ENCODE measurements at places on chromosomes 16 and 17.

DNA sequence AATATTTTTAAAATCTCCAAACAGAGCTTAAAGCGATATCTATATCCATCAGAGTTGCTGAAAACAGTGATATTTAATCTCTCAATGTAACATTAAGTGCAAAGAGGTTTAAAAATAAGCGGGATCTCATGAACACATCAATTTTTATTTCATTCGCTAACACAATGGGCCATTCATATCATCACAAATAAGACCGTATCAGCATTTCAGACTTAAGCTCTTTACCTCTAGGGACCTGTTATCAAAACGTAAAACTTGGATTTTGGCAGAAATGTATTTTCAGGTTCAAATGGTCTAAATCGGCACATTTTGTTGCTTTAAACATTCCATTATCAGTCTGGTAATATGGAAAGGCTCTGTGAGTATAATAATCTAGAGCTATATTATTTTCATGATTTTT, 77.9 kb downstream of the TOX3 start:
- DNase-seq: no peak

DNA sequence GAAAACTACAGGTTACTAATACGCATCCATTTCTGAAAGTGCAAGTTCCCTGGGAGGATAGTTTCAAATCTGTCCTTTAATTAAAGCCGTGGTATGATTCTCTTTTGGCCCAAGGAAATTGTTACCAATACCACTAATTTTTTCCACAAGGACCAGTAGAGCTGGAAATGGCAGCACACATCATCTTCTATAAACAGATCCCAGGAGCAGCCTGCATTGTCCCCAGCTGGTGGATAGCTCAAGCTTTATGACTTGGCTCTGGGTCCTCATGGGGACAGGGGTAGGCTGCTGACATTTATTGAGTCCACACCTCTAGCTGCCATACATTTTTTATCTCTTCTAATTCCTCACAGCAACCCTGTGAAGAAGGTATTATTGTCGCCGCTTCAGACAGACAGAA, 35.8 kb upstream of the BHLHA9 start:
- DNase-seq: no peak

DNA sequence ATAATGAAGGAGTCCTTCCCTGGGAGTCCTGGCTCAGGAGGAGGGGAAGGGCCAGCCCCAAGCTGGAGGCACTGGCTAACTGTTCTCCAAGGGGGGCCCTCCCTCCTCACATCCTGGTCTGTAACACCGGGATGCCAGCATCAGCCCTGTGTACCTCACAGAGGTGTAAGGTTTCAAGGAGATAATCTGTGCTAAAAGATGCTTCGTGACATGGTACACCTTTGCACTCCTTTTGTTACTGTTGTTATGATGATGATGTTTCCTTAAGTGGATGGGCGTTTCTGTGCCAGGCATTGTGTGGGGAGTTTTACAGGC, 236.7 kb upstream of the TNRC6C start:
- no peak for DNase-seq

- peak; percentile 33 for DNase-seq
Observed at GRCh38 chr16:19175492-19176262, 7.6 kb downstream of the SYT17 start.
